Stomach (tissue), 19 donors: ENCODE measurements at places on chromosomes 11 and 22. TPM values are rescaled to one million over a fixed set of nuclear protein-coding genes. Genes with fewer than 3 reads are reported as not detected.
A peak's percentile ranks its signal among the peaks of the same experiment; 100 is the strongest.

GRCh38 chr11:100619484-100619883, 67.6 kb upstream of the ARHGAP42 start:
- no peak for DNase-seq

The CD82 gene
- 16.5 TPM for total RNA-seq

DNA sequence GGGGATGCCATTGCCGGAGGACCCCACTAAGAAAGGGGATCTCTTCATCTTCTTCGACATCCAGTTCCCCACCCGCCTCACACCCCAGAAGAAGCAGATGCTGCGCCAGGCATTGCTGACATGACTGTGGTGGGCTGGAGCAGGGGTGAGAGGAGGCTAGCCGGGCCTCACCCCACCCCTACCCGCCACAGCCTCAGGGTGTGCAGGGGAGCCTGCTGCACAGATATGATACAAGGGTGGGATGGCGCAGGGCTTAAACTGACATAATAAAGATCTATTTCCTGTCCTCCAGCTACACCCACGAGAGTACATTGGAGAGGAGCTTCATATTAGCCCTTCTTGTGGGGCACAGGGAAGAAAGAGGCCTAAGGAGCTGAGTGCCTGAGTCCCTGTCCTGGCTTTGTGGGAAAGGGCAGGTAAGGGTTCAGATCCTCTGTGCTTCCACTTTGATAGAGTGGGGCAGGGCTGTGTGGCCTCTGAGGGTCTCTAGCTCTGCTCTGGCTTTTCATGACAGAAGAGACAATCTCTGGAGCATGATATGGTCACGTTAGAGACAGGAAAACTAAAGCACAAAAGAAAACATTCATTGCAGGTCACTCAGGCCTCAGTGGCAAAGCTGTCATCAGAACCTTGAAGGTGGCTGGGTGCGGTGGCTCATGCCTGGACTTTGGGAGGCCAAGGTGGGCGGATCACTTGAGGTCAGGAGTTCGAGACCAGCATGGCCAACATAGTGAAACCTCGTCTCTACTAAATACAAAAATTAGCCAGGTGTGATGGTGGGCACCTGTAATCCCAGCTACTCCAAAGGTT, 12.4 kb downstream of the UCP2 start:
- DNase-seq: peak; percentile 40

The RFPL3 gene
- not detected for total RNA-seq

- peak; percentile 57 for DNase-seq
These were observed 800 bp downstream of the KCNJ5 start for GRCh38 chr11:128891913-128892398.

GRCh38 chr11:15800111-15800800, 556.1 kb downstream of the SOX6 start:
- peak; percentile 25 for DNase-seq

- DNase-seq: no peak
These were observed 20.7 kb downstream of the DIXDC1 start for GRCh38 chr11:111957663-111958444.

GRCh38 chr22:46541536-46541935, 4.1 kb upstream of the CELSR1 start:
- no peak for DNase-seq

GRCh38 chr11:14411818-14412217, 52.8 kb upstream of the RRAS2 start:
- no peak for DNase-seq

The E2F8 gene
- total RNA-seq: 0.89 TPM

GRCh38 chr22:48089601-48090331, 1327.3 kb downstream of the TBC1D22A start:
- no peak for DNase-seq

DNA sequence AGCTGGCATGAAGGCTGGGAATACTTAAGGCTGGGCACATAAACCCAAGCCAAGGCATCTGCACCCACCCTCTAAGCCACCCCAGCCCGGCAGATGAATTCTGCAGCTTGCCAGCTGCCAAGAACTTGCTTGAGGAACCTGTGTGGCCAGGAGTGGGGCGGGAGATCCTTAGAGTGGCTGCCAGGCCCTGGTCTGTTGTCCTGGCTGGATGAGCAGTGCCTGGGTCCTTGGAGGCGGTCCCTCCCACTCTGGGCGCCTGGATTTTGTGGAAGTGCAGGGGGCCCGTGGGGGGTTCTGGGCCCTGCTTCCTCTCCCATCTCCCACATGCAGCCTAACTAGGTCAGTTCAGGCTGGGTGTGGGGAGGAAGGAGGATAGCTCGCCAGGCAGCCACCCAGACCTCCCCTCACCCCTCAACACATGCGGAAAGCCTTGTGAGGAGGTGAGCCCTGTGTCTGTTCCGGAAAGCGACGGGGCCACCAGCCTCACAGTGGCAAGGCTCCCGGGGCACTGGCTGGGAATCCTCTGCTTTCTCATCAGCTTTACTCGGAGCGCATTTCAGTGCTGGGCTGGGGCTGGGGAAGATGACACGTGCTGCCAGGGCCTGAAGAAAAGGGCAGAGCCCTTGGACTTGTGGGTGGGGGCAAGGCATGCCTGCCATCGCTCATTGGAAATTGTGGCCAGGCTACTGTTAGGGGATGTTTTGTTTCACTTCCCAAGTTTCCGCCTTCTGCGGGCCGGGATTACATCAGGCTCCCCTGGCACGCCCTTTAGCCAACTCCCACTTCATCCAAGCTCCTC, 8.4 kb downstream of the DAGLA start:
- no peak for DNase-seq

The CAPN5 gene
- total RNA-seq: 102 TPM

DNA sequence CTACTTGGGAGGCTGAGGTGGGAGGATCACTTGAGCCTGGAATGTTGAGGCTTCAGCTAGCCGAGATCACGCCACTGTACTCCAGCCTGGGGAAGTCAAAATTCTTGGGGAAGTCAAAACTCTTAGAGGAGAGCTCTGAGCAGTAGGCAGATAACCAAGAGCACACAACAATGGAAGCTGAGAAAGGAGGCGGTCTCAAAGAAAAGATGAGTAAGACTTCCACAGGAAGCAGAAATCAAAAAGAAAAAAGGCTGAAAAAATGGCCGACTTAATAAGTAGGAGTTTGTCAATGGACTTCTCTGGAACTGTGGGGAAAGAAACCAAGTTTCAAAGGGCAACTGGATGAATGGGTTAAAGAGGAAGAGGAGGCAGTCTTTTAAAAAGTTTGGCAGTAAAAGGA, 32.1 kb downstream of the RAB30 start:
- DNase-seq: no peak

DNA sequence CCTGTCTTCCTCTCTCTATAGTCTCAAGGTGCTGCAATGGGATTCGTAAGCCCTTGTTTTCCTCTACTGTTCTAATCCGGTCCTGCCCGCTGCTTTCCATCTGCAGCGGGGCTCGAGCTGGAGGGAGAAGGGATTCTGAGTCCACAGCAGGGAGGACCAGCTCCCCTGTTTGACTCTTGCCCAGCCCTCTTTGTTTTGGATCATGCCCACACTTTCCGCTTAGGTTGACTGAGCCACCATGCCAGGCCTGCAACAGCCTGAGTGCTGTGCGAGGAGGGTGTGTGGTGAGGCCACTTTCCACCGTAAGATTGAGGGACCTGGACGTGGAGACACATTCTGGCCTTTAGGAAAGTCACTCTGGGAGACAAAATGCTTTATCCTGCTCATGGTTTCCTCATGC, 58.3 kb downstream of the CEP164 start:
- no peak for DNase-seq

The POU2AF2 gene
- not detected for total RNA-seq

DNA sequence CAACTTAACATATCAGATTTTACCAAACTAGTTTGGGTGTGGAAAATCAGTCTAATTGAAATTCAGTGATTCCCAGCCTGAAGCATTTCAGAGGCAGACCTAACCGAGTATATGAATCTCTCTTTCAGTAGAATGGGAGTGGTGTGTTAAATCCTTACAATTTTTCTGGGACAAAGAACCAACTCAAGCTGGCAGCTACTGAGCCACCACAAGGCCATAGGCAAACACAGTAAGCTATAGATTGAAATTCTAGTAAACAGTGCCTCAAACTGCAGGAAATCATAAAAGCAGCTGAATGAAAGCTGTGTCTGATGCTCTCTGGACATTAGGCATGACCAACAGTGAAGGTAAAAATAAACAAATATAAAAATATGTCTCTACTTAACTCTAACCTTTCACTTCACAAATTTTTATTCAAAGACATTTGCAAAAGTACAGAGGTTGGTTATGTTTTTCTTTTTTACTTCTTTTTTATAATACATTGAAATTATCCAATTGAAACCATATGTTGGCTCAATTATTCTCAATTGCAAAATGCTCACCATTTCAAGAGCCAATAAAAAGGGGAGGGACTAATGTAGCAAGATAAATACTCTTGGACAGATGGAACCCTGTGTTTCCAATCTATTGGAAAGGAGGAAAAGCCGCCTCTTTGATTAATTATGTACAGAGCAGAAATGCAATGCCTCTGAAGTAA, 35.8 kb upstream of the FIBIN start:
- DNase-seq: no peak

DNA sequence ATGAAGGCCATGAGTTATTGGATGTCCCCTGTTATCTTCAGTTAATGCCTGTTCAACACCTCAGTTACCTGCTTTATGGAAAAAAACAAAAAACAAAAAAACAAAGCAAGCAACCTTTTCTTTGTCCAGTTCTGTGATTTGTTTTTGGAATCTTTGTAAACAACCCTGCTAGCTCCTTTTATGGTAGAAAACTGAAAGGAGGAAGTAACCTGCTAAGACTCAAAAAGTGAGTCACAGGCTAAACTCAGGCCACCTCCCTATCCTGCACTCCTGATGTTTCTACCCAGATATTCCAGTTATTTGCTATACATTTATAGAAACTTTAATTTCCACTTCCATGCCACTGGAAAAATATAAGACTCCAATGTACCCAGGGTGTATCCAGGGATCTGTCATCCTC, 20.6 kb upstream of the TLCD5 start:
- DNase-seq: no peak
